ENCODE measurements at places on chromosomes 1 and 21.

GRCh38 chr1:39845569-39846566 lies 37.4 kb downstream of the TRIT1 start:
- peak; percentile 53 for DNase-seq

- no peak for DNase-seq
Measured at GRCh38 chr1:12546771-12547585, 71.0 kb downstream of the DHRS3 start.

DNA sequence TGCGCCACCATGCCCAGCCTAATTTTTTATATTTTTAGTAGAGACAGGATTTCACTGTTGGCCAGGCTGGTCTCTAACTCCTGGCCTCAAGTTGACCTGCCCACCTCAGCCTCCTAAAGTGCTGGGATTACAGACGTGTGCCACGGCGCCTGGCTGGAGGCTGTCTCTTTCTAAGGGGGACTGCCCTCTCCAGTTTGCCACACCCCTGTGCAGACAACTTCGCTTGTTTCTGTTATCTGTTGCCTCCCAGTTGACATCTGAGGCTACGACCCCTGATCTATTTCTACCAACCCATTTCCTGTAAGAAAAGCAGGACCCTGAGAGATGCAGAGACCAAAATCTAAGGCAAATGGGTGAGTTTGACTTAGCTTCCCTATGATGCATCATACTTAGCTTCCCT lies 24.0 kb upstream of the VASH2 start:
- DNase-seq, result no peak

- DNase-seq, result no peak
Measured at GRCh38 chr21:37207441-37208009, 59.6 kb downstream of the VPS26C start.

DNA sequence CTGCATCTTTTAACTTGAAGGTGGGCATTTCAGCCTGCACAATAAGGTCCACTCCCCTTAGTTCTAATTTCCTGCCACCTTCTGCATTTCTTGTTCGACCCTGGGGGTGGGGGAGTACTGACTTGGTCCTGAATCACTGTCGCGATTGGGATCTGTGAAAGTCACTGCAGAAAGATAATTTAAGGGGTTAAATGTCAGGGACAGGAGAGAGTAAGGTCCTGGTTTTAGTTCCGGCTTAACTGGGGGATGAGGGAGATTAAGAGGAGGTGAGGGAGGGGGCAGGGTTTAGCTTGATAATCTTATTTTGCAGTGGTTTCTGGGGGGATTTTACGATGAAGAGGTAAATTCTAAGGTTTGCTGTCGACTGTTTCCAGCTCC lies 128.1 kb downstream of the MRPS6 start:
- no peak for DNase-seq

DNA sequence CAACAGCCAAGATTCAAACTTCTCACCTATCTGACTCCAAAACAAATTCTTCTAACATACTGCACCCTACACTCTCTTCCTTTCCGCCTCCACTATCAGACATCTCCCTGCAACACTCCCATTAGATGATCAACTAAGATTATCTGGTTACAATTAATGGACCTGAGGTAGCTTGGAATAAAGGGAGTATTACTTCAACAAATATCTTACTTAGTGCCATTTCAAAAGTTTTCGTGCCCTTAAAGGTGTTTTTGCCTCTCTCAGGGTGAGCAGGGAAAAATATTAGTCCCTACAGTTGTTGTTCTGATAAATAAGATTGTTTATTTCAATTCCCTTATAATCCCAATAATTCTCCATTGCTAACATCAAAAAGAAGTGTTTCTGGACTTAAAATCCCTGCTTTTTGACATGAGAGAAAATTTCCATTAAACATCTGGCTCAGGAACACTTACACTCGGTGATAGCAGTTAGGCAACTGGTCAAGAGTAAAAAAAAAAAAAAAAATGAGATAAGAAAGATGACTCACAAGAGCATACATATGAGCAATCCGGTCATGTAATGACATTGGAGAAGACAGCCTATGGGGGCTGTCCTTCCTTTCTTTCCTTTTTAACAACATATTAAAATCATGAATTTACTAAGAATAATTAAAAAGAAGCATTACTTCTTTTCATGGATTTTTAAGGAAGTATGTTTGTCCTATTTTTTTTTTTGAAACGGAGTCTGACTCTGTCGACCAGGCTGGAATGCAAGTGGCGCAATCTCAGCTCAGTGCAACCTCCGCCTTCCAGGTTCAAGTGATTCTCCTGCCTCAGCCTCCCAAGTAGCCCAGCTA lies 7.6 kb downstream of the RSBN1 start:
- DNase-seq, result no peak

DNA sequence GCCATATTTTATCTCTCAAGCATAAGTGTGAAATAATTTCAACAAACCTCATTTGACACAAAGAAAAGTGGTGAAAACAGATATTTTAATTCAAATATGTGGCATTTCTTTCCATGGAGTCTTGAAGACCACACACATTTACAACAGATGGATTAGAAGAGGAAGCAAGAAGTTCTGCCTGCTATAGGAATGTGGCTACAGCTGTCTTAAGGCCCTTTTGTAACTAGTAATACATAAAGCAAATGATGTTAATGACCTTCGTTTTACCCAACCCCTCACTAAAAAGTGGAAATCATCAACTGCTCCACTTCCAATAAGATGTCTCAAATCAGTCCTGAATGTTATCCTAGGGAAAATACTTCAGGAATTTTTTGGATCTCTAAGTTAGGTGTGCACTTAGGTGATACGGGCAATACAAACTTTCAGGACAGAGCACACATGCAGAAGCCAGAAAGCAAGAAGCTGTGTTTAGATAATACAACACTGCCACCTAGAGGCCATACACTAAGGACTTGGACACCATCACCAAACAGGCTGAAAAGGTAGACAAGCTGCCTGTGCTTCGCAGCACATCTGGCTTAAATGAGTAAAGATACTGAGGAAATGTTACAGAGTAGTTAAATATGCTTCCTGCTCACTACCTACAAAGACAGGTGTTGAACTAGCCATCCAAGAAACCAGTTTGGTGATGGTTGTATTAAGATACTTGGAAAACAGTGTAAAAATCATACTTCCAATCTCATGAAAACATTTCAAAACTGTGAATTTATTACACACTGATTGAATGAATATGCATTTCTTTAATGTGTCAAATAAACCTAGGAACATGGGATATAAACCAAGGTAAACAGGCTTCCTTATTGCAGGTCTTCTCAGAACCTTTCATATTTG lies 24.4 kb downstream of the RRAGC start:
- DNase-seq, result no peak

DNA sequence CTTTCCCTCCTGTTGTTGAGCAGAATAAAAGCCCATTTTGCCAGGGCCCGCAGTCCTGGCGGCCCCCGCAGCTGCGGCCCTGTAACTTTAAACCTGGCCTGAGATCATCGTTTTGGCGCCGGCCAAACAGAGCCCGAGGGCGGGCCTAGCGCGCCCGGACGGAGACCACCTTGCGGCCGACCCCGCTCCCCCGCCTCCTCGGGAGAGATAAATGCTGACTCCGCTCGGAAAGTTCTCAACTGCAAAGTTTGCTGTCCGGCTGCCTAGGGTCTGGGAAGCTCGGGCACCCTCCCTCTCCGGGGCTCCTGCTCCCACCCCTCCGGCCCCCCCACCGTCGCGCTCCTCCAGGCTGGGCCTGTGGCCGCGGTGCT lies at the start of gene PDPN:
Gene PDPN, plus strand, starts transcription at position 238 of the 371 bp plus-strand sequence. CDS start 202 bp downstream, outside the sequence.
- no peak for DNase-seq

DNA sequence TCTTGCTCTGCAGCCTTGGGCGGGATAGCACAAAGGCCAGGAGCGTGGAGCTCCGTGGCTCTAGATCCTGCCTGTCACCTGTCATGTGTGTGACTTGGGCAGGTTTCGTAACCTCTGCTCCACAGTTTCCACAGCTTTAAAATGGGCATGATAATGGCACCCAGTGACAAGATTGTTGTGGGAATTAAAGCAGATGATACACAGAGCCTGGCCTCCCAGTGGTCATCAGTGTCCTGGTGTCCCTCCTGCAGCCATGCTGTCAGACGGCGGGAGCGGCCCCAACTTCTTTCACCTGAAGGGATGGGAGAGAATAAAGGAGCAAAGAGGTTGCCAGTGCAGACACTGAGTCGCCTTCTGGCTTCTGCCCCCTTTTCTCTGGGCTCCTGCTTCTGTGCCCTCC lies 61.5 kb downstream of the SLC37A1 start:
- no peak for DNase-seq

GRCh38 chr1:226741009-226741408 lies 1.9 kb upstream of the ITPKB start:
- DNase-seq, result no peak

- DNase-seq, result peak; percentile 78
Measured at GRCh38 chr1:225653463-225654276, 747 bp upstream of the ENAH start.

DNA sequence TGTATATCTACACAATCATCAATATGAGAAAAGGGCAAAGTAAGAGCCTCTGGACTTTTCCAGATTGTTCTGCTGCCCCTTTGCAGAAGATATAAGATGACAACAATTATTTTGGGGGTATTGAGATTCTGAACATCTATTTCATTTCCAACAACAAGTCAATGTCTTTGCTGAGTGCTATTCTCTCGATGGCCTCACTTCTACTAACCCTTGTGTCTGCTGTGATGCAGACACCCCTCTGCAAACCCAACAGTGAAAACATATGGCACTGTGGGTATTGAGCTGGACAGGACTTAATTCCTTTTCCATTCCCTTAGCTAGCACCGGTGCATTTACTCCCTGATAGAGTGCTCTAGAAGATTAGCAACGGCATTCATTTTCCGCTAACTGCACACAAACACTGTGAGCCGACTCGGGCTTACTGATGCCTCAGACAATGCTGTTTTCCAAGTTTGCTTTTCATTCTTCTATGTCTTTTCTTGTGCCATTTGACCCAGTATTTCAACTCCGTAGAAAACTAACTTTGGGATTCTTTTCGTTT lies 33.4 kb upstream of the SMYD2 start:
- DNase-seq, result no peak

GRCh38 chr1:92482665-92483609 lies 3.8 kb downstream of the GFI1 start:
- no peak for DNase-seq

DNA sequence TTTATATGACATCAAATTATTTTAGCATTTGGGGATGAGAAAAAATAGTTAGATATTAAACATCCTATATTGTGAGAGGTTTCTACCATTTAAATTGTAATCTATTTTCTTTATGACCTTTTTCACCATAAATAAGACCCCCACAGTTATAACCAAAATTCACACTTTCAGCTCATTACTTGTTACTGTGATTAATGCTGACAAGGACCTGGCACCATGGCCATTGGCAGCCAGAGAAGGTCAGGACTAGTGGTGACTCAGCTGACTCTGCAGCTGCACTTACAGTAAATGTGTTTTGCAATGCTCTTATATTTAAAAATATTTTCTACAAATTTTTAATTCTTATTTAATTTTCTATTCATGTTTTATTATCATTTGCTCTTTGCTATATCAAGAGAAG lies 133.3 kb upstream of the C1orf105 start:
- no peak for DNase-seq

DNA sequence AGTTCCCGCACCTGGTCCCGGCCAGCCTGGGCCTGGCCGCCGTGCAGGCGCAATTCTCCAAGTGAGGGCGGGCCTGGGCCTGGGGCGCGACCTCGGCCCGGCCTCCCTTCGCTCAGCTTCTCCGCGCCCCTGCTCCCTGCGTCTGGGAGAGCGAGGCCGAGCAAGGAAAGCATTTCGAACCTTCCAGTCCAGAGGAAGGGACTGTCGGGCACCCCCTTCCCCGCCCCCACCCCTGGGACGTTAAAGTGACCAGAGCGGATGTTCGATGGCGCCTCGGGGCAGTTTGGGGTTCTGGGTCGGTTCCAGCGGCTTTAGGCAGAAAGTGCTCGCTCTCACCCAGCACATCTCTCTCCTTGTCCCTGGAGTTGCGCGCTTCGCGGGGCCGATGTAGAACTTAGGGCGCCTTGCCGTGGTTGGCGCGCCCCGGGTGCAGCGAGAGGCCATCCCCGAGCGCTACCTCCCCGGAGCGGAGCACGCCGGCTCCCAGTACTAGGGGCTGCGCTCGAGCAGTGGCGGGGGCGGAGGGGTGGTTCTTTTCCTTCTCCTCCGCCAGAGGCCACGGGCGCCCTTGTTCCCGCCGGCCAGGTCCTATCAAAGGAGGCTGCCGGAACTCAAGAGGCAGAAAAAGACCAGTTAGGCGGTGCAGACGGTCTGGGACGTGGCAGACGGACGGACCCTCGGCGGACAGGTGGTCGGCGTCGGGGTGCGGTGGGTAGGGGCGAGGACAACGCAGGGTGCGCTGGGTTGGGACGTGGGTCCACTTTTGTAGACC lies 1.2 kb downstream of the OLIG1 start:
- no peak for DNase-seq

GRCh38 chr1:33454646-33455282 lies 17.7 kb upstream of the ZSCAN20 start:
- DNase-seq, result no peak

- no peak for DNase-seq
Measured at GRCh38 chr1:164682570-164682969, 123.6 kb downstream of the PBX1 start.

DNA sequence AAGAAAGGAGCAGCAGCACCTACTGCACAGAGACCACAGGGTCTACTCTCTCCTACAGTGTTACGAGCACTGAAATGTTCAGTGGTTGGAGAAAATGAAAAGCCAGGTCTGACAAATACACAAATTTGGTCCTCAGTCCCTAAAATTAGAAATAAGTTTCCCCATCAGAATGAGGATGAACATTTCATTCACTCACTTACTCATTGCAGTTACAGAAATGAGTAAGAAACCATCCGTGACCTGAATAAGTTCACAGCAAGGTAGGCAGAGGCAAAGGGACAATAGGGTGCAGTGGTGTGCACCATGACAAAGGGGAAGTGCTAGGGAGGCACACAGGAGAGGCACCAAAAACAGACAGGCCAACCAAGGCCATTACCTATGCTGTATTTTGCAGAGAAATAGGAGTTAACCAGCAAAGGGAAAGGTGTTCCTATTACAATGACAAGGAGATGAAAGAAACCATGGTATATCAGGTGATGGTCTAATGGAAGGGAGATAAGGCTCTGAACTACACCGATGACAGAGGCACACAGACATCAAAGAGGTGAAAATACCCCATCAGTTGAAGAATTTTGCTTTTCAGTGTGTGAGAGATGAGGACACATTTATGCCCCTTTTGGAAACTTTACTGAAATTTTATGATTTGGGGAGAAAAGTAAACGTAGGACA lies 29.4 kb downstream of the VAV3 start:
- no peak for DNase-seq

- DNase-seq, result no peak
Measured at GRCh38 chr1:43873851-43874250, 59.8 kb upstream of the ARTN start.

GRCh38 chr1:31152181-31152795 lies 86.8 kb upstream of the PUM1 start:
- DNase-seq, result peak; percentile 4

GRCh38 chr1:29349871-29350491 lies 113.7 kb downstream of the PTPRU start:
- DNase-seq, result no peak
